ENCODE measurements at places on chromosomes 4 and X.

DNA sequence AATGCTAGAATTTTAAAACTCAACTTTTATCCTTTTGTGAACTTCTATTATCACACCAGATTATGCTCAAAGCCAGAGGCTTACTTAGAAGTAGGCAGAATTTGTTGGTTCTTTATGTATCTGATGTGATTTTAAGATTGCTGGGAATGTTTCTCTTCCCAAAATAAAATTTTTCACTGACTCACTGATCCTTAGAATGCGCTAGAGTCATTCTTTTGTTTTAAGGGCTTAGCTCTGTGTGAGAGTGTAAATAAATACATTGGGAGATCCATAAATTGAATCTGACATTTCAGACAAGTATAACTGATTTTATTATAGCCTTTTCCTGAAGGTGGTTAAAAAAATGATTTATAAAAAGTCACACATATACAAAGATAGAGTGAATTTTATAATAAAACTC, 101.3 kb downstream of the LARP1B start:
- DNase-seq, result no peak

DNA sequence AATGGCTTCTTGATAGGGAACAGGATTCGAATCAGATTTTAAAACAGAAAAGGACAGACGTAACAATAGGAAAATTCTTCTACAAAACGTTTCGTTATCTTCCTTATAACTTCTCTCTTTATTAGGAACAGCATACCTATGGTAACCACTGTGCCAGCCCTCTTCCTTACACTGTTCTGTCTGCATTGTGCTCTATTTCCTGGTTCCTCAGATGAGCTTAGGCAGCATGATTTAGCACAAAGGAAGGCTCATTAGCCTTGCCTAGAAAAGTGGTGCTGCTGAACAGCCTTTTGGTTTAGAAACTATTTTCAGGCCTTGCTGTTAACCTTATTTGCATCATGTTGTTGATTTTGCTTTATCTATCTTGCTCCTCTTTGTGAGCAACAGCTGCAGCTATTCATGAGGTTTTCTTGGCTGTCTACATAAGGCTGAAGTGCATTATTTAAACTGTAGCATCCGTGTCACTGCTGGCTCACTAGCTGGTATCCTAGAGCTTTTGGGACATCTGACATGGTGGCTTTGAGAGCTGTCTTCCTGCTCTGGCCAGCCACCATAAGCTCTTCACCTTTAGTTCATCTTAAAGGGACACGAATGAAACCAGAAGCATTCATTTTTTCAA, 69.9 kb upstream of the NRK start:
- DNase-seq, result no peak

DNA sequence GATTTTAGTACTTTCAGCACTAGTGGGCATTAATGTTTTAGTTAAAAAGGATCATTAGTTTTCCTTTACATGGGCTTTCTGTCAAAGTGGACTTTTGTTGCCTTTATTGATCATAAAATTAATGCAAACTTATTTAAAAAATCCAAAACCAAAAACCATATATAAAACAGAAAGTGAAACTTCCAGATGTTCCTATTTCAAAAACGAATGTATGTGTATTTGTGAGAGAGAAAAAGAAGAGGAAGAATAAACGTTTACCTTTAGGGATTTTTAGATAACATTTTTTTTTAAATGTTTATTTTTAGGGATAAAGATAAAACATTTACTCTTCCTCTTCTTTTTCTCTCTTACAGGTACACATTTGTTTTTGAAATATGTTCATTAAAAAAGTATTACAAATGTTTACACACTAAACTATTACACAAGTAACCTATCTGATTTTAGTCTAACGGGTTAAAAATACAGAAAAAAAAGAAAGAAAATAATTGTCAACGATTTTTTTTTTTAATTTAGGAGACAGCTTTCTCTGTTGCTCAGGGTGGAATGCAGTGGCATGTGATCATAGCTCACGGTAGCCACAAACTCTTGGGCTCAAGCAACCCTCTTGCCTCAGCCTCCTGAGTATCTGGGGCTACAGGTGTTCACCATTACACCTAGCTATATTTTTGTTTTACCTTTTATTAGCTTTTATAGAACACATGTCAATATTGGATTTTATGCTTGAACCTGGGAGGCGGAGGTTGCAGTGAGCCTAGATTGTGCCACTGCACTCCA, 16.8 kb upstream of the COX18 start:
- DNase-seq, result no peak

DNA sequence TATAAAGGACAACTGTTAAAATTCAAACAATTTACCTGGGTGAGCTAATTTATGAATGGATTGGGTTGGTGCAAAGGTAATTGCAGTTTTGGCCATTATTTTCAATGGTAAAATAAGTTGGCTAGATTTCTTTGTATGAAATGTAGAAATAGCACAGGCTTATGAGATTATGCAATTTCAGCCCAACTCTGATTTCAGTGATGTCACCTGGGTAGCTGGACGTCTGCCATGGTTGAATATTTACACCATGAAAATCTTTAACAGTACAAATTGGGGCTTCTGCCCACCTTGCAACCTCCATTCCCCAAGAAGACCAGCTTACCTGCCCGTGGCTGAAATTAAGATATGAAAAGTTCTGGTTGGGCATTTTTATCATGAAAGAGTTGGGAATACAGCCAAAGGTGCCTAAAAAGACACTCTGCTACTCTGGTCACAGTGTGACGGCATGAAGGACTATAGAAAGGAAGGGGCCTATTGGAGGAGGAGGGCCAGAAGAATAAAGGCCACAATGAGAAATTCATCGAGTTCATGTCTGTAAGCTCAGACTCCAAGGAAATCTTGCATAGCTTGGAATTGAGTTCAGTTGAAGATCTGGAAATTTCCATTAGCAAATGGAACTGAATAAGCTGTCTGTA, 29.7 kb downstream of the EGF start:
- DNase-seq, result no peak

GRCh38 chr4:83604321-83604720, 68.4 kb downstream of the GPAT3 start:
- DNase-seq, result no peak

GRCh38 chr4:53116954-53117353, 248.9 kb downstream of the SCFD2 start:
- no peak for DNase-seq
